ENCODE measurements at places on chromosomes 16 and 17. TPM values are rescaled to one million over a fixed set of nuclear protein-coding genes. Genes with fewer than 3 reads are reported as not detected.

CCL17 gene
- total RNA-seq = not detected

TMC8 gene
- total RNA-seq = 340 TPM

PIRT gene
- not detected for total RNA-seq

PLK1 gene
- 84.8 TPM for total RNA-seq

TPSD1 gene
- total RNA-seq = not detected

GRIN2A gene
- not detected for total RNA-seq

CLDN6 gene
- total RNA-seq = not detected

CRHR1 gene
- total RNA-seq = not detected

- peak overlapping the region; percentile 94 for H3K4me3 ChIP-seq
- peaks cover 1% of the 10 kb centered on the region for H3K36me3 ChIP-seq
- peak overlapping the region; percentile 6 for H3K27ac ChIP-seq
- no peaks in the 10 kb centered on the region for H3K27me3 ChIP-seq
- no peak for DNase-seq
- peaks cover 20% of the 10 kb centered on the region for H3K4me1 ChIP-seq
These were observed 567 bp downstream of the HSD17B1 start for GRCh38 chr17:42553161-42553818.

DNA sequence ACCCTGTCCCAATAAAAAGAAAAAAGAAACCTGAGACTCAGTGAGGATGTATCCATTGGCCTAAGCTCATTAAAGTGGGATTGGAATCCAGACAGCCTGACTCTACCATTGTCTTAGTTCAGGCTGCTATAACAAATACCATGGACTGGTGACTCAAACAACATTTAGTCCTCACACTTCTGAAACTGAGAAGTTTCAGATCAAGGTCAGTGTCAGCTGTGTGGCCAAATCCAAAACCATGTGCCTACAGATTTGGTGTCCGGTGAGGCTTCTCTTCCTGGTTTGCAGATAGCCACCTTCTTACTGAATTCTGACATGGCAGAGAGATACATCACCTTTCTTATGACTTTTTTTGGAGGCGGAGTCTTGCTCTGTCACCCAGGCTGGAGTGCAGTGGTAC lies 53.3 kb upstream of the KDM8 start:
- no peaks in the 10 kb centered on the region for H3K36me3 ChIP-seq
- DNase-seq = no peak
- no peak overlapping the region for H3K27ac ChIP-seq
- H3K4me3 ChIP-seq = no peak overlapping the region
- peaks cover 3% of the 10 kb centered on the region for H3K27me3 ChIP-seq

DNA sequence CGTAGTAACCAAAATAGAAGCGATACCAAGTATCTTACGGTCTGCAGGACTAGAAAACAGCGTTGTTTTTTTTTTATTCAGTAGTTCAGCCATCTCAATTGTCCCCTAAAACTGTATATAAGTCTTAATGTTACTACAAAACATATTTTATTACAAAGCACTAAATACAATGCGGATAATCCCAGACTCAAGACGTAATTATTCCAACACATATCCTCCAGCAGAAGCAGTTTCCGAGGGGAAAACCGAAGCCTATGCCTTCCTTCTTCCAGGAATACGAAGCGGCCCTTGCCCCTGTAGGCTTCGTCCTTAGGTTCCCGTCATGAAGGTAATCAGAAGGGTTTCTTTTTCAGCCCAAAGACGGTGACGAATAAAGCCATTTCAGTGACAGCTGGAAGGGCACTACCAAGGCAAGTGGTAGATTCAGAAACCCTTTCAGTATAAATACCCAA lies 2.3 kb downstream of the TMEM107 start:
- H3K27ac ChIP-seq = peak overlapping the region; percentile 97
- H3K27me3 ChIP-seq = no peaks in the 10 kb centered on the region
- peak overlapping the region; percentile 84 for H3K4me3 ChIP-seq
- H3K4me1 ChIP-seq = peaks cover 28% of the 10 kb centered on the region

DNA sequence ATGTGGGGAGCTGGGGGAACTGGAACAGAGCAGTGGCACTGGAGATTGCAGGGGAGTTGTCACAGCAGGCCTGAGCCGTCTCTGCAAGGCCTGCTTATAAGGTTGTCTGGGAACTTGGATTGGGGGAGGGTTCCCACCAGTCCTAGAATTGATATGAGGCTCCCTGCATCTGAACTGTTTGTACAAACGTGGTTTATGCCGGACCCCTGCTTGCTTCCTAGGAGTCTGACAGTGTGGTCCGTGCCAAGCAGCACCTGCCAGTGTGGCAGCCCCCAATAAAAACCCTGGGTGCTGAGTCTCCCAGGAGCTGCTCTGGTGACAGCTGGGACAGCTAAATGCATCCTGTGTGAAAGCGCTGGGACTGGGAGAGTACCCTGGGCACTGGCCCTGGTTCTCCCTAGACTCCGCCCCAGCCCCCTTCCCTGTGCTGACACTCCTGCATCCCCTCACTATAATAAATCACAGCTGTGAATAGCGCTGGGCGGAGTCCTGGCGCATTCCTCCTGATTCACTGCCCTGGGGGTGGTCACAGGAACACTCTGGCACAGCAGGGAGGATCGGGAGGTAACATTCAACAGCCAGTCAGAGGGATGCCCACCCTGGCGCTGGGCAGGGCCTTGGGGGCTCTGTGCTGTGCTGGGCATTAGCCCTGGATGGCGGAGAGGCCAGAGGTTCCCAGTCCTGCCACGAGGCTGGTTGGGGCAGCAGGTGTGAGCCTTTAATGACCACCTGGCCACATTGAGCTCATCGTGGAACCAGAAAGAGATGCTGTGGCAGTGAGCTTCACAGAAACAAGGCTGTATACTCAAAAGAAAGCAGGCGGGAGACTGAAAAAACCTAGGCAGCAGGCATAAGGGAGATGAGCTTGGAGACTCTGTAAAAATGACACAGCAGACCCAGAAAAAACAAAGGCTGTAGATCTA lies 45.6 kb downstream of the RMI2 start:
- H3K36me3 ChIP-seq = no peaks in the 10 kb centered on the region
- H3K4me3 ChIP-seq = no peak overlapping the region
- peaks cover 12% of the 10 kb centered on the region for H3K4me1 ChIP-seq
- H3K27me3 ChIP-seq = no peaks in the 10 kb centered on the region
- no peak overlapping the region for H3K27ac ChIP-seq

- H3K4me3 ChIP-seq = no peak overlapping the region
- H3K36me3 ChIP-seq = peaks cover 18% of the 10 kb centered on the region
- no peaks in the 10 kb centered on the region for H3K27me3 ChIP-seq
- H3K4me1 ChIP-seq = peaks cover 7% of the 10 kb centered on the region
- no peak for DNase-seq
These were observed 16.1 kb downstream of the GDE1 start for GRCh38 chr16:19505600-19506303.

DNA sequence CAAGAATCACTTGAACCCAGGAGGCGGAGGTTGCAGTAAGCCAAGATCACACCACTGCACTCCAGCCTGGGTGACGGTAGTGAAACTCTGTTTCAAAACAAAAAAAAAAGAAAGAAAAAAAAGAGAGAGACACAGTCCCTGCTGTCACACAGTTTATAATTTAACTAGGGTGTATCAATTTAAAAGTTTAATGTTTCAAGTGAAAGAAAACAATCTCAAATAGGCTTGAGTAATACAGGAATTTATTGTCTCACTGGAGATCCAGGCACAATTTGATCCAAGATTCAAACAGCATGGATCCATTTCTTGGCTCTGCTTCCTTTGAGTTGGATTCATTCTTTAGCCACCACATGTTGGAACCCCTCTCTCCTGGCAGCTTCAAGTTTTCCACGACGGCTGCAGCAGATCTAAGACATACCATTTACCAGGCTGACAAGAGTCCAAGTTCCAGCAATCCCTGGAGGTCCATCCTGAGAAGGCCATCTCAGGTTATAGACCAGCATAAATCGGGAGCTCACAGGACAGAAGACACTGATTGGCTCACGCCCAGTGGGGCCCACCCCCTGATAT lies 97.5 kb downstream of the YPEL2 start:
- no peak for DNase-seq
- H3K4me1 ChIP-seq = peaks cover 18% of the 10 kb centered on the region
- H3K4me3 ChIP-seq = no peak overlapping the region
- peaks cover 5% of the 10 kb centered on the region for H3K27me3 ChIP-seq

- H3K4me1 ChIP-seq = peaks cover 3% of the 10 kb centered on the region
- H3K4me3 ChIP-seq = no peak overlapping the region
- peaks cover 23% of the 10 kb centered on the region for H3K27me3 ChIP-seq
- peaks cover 3% of the 10 kb centered on the region for H3K36me3 ChIP-seq
- DNase-seq = no peak
These were observed 6.2 kb upstream of the TMEM235 start for GRCh38 chr17:78225088-78225865.

- H3K27me3 ChIP-seq = no peaks in the 10 kb centered on the region
- no peaks in the 10 kb centered on the region for H3K36me3 ChIP-seq
- H3K4me3 ChIP-seq = peak overlapping the region; percentile 93
- H3K27ac ChIP-seq = peak overlapping the region; percentile 98
These were observed 764 bp upstream of the MNT start for GRCh38 chr17:2401426-2402221.

DNA sequence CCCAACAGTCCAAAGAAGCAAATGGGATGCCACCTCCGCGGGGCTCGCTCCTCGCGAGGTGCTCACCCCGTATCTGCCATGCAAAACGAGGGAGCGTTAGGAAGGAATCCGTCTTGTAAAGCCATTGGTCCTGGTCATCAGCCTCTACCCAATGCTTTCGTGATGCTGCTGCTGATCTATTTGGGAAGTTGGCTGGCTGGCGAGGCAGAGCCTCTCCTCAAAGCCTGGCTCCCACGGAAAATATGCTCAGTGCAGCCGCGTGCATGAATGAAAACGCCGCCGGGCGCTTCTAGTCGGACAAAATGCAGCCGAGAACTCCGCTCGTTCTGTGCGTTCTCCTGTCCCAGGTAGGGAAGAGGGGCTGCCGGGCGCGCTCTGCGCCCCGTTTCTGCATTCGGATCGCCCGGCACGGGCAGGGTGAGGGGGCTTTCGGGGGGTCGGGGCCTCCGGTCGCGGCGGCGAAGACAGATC lies at the start of gene CDH13:
CDH13 (plus strand) TSS at position 179 of the 471 bp plus-strand sequence.
- H3K27me3 ChIP-seq = peaks cover 54% of the 10 kb centered on the region
- no peaks in the 10 kb centered on the region for H3K4me1 ChIP-seq
- H3K27ac ChIP-seq = no peak within 1 kb of the TSS
- H3K36me3 ChIP-seq = no peaks in the 10 kb centered on the region

DNA sequence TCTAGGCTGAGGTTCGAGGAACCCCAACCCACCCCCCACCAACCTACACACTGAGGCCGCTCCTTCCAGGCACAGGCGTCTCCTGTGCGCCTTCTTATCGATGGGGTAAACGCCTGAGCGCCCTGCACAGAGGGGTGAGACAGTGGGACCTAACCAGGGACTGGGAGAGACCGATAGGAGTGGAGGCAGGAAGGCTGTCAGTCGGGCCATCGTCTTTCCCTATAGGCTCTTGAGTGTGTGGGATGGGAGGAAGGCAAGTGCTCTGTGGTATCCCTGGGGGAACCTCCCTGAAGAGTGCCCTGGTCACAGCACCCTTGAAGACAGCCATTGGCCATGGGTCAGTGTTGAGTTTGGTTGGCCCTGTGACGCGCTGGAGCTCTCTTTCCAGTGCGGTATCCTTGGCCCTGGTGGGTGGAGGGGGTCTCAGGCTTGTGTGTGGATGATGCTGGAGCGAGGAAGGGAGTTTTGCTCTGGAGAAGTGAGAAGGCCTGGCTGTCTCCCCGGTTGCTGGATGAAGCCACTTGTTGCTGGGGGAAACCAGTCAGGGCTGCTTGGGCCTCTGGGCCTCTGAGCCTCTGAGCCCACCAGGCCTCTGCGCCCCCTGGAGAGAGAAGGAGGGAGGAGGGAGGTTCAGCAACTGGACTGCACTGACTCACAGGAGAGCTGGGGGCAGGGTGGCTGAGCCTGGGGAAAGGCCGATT lies 1.7 kb downstream of the GPRC5C start:
- no peak for DNase-seq
- H3K27ac ChIP-seq = no peak overlapping the region
- no peak overlapping the region for H3K4me3 ChIP-seq
- peaks cover 54% of the 10 kb centered on the region for H3K27me3 ChIP-seq
- H3K36me3 ChIP-seq = no peaks in the 10 kb centered on the region
- H3K4me1 ChIP-seq = peaks cover 6% of the 10 kb centered on the region

GRCh38 chr16:66376577-66377305 lies 10.2 kb downstream of the CDH5 start:
- DNase-seq = no peak
- H3K36me3 ChIP-seq = no peaks in the 10 kb centered on the region
- no peak overlapping the region for H3K4me3 ChIP-seq
- no peak overlapping the region for H3K27ac ChIP-seq
- H3K4me1 ChIP-seq = no peaks in the 10 kb centered on the region

DNA sequence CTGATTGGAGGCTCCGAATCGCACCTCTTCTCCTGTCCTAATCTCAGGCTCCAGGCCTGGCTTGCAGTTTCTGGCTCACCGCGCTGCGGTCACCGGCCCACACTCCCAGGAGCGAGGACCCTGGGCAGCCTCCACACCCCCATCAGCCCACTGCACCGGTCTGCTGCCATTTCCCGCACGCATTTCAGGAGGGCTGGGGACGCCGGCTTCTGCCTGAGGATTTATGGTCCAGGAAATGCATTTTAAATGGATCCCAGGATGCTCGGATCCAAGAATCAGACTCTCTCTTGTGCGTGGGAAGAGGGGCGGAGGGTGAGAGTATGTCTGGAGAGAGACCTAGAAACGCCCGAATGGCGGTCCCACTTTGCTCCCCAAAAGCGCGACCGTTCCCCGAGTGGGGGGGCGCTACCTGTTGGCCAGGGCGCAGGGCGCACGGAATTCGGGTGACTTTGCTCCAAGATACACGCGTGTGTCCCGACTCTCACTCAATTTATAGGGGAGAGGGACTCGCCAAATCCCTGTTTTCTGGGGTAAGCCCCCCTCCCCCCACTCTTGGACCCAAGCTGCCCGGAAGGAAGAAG lies 817 bp upstream of the JPH3 start:
- no peak overlapping the region for H3K27ac ChIP-seq
- peak overlapping the region; percentile 11 for H3K4me3 ChIP-seq
- H3K27me3 ChIP-seq = peaks cover 58% of the 10 kb centered on the region
- peaks cover 6% of the 10 kb centered on the region for H3K4me1 ChIP-seq
- no peaks in the 10 kb centered on the region for H3K36me3 ChIP-seq

GRCh38 chr17:32876417-32877163 lies at the start of gene MYO1D:
Gene MYO1D (minus strand): TSS chr17:32877124. CDS start chr17:32876872, 252 bp downstream.
- peak within 1 kb of the TSS; percentile 90 for H3K4me3 ChIP-seq
- DNase-seq = peak; percentile 79
- H3K27me3 ChIP-seq = peaks cover 18% of the 10 kb centered on the region
- peaks cover 12% of the 10 kb centered on the region for H3K4me1 ChIP-seq

DNA sequence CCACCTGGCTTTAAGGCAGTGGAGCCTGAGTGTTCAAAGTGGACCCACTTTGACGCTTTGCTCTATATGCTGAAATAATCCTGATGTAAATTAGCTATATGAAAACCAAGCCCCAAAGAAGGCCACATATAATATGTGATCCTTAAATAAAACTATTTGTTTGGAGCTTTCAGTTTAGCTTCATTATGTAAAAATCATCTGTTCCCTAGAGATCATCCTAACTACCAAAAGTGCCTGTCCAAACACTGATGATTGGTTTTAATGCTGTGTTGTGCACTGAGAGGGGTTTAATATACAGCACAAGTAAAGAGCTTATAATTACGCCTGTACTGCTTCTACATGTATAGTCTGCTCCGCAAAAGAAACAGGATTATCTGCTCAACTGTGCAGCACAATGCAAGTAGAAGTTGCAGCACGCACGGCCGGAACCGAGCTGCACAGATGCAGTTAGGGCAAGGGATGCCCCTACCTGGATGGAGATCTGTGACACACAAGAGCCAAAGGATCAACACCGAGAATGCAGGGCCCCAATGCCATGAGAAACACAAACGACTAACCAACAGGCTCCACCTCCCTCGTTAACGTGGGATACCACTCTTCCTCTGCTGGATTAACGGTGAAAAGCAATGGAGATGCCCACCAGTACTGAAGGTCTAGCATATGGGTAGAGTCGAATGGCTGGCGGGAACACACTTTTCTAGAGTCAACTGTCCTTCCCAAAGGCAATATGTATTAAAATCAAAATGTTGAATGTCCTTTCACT lies 20.5 kb downstream of the USP7 start:
- no peak overlapping the region for H3K27ac ChIP-seq
- H3K27me3 ChIP-seq = no peaks in the 10 kb centered on the region
- H3K4me1 ChIP-seq = peaks cover 61% of the 10 kb centered on the region
- DNase-seq = no peak
- H3K36me3 ChIP-seq = peaks cover 2% of the 10 kb centered on the region
